Kidney capillary endothelial cell (primary cell): ENCODE measurements at places on chromosomes 11 and 22.

DNA sequence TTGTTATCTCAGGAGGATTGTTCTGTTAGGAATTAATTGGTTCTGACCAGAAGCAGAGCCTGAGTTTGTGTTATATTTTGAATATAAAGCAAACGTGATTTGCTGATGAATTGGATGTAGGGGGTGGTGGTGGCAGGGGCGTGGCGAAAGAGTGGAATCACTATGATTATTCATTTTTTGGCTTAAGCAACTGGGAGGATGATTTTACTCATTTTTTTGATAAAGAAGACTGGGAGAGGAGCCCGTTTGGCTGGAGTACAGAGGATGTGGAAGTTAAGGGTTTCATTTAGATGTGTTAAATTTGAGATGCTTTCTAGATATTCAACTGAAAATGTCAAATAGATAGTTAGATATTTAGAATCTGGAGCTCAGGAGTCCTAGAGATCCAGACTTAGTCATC, 83.4 kb upstream of the MYO18B start:
- no peak for DNase-seq

- DNase-seq: no peak
Measured at GRCh38 chr11:28337701-28338100, 229.5 kb downstream of the METTL15 start.

GRCh38 chr11:29129844-29130243, 887.0 kb downstream of the KCNA4 start:
- DNase-seq: peak; percentile 28

DNA sequence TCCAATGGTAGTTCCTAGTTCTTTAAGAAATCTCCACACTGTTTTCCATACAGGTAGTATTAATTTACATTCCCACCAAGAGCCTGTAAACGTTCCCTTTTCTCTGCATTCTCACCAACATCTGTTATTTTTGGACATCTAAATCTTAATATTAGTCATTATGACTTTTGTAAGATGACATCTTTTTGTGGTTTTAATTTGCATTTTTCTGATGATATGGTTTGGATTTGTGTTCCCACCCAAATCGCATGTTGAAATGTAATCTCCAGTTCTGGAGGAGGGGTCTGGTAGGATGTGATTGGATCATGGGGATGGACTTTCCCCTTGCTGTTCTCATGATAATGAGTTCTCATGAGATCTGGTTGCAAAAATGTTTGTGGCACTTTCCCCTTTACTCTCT, 89.0 kb downstream of the MUC15 start:
- DNase-seq: no peak

- no peak for DNase-seq
Measured at GRCh38 chr11:69999721-70000120, 78.4 kb upstream of the ANO1 start.

DNA sequence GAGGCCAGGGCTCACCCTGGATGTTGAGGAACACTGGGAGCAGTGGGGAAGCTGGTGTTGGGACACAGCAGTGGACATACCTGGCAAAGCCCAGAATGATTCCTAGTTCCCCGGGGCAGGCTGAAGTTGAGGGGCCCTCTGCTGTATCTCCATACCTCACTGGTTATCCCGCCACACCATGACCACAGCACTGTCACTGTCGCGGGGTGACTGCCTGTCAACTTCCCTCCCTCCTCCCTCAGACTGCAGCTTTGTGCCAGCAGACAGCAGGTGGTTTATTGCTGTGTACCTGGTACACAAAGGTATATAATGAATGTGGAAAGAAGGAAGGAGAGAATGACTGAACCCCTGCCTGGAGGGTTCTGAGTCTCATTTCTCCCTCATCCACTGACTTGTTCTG, 318.7 kb downstream of the TMEM135 start:
- DNase-seq: no peak
